Activated T-helper 1 cell treated with anti-CD3 and anti-CD28 coated beads, Interleukin-2, amount 50 U/mL, for 16 hours (primary cell): ENCODE measurements at places on chromosomes 1 and 21.

- DNase-seq: no peak
These were observed 414.0 kb upstream of the KAZN start for GRCh38 chr1:14184454-14184853.

DNA sequence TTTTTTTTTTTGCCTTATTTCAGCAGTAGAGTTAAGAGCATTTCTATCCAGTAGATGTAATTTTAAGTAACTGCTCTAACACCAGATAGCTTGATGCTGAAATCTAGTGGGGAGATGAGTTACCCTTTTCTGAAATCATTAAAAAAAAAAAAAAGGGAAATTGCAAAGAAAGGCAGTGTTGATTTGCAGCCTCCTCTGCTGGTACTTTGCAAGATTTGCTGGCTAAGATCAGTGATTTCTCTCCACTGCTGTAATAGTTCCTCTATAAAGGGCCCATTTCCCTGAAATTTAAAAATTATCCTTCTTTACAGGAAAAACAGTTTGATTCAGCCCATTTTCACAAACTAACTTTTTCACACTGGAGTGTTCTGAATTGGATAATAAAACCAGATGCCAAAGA, 120.6 kb downstream of the PTBP2 start:
- no peak for DNase-seq

GRCh38 chr1:4022715-4023114, 122.6 kb upstream of the C1orf174 start:
- DNase-seq: no peak

GRCh38 chr21:42081138-42081537, 10.0 kb downstream of the UMODL1 start:
- DNase-seq: no peak

DNA sequence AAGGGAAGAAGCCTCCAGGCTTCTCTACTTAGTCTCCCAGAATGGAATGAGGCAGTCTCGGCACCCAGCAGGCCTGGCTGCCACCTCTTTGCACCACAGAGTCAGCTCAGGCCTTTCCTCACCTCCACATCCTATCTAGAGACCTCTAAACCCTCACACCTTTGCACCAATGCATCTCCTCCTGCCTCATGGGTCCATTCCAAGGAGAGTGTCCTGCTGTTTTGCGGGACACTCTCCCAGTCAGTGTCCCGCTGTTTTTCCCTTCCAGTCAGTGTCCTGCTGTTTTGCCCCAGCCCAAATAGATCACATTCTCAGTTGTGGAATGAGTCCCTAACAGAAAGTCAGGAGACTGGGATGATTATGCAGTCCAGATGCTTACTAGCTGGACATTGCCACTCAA, 185.6 kb upstream of the CAMK1G start:
- no peak for DNase-seq

DNA sequence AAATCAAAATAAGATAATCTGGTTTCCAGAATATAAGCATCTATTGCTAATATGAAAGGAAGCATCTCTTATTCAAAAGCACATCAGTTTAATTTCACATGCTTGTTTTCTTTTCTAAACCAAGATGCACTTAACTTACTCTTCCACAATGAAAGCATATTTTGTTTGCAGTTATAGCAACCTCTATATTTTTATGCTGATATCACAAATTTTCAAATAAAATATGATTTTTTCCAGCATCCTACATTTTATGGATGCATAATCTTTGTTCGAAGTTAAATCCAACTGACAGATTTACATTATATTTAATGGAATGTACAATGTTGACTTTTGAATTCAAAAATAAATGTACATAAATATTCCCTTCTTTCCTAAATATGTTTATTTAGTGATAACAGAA, 978.3 kb upstream of the B3GALT2 start:
- DNase-seq: no peak

DNA sequence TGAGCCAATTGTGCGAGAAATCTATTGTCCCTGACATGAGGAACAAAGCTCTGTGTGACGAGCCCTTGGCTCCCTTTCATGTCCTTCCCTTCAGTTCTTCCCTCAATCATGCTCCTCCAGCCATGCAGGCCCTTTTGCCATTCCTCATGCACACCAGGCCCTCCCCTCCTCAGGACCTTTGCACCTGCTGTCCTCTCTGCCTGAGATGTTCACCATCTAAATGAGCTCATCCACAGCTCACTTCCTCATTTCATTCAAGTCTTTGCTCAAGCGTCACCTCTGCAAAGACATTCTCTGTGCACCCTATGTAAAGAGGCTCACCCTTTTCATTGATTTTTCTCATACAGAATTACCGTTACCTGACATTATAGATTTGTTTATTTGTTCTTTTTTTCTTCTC, 43.7 kb downstream of the C8B start:
- no peak for DNase-seq

DNA sequence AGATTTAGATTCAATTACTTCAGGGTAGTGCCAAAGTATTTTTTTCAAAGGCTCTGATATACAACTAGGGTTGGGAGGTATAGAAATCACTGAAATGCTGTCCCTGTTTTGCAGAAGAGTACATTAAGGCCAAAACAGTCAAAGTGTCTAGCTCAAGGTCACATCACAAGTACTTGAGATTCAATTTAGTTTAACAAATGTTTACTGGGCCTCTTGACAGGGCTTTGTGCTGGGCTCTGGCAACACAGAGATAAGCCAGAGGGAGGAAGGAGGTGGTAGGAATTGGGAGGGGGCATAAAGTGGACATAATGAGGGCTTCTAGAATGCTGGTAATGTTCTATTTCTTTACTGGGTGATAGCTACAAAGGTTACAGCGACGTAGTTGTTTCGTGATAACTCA, 2.3 kb upstream of the SLC9A1 start:
- no peak for DNase-seq

GRCh38 chr1:93190432-93190831, 9.9 kb downstream of the CCDC18 start:
- DNase-seq: no peak

DNA sequence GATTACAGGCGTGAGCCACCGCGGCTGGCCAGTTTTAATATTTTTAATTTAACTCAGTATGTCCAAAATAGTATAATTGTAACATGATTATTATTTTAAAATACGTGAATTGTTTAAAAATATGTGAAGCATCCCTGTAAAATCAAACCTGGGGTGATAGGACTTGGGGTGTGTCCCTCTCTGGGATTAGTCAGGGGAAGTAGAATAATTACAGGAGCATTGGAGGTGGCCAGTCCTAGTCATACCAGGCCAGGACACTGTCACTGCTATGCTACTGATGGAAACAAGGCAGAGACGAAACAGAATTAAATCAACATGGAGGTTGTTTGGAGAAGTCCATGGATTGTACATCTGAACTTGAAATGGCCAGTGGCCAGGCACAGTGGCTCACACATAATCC, 16.8 kb downstream of the SZRD1 start:
- DNase-seq: no peak

DNA sequence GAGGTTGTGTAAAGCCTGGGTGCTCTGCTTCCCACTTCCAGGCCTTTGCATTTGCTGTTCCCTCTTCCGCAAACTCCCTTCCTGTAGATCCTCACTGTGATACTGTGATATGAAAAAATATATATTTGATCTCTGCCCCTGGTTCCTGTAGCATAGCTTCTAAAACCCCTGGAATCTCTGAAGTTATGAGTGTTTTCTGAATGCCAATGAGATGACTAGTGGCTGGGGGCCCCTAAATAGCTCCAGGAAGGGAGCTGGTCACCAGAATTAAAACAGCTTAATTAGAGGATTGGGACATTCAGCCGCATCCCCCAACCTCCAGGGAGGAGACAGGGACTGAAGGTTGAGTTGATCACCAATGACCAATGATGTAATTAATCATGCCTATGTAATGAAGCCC, 21.9 kb downstream of the DUSP10 start:
- no peak for DNase-seq

GRCh38 chr1:220326578-220326977, 54.3 kb upstream of the RAB3GAP2 start:
- no peak for DNase-seq

- DNase-seq: no peak
These were observed 10.3 kb downstream of the CAP1 start for GRCh38 chr1:40050863-40051262.

DNA sequence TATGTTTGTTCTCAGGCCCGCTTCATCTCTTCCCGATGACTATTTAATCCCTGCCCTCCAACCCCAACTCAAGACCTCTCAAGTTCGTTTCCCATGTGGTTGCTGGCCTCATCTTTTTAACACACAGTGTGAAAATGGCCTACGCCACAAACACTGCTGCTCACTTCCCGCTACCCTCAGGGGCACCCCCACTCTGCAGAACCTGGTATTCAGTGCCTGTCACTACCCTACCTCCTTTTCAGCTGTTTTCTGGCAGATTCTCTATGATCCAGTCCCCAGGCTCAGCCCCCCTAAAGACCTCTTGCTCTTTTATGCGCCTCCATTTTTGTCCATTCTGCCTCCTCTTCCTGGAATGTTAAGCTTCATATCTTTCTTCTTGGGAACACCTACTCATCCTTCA, 152.6 kb upstream of the C1orf174 start:
- DNase-seq: no peak

GRCh38 chr1:226187019-226187322, 430 bp upstream of the ACBD3 start:
- DNase-seq: no peak

- no peak for DNase-seq
These were observed 20.9 kb downstream of the UQCRHL start for GRCh38 chr1:15786581-15786980.

GRCh38 chr1:244406337-244406736, 45.4 kb downstream of the ADSS2 start:
- no peak for DNase-seq

- DNase-seq: no peak
These were observed 436.4 kb downstream of the PLA2G4A start for GRCh38 chr1:187264995-187265602.

GRCh38 chr1:36829066-36829465, 205.2 kb downstream of the GRIK3 start:
- DNase-seq: no peak

- DNase-seq: no peak
These were observed 11.0 kb upstream of the DENND1B start for GRCh38 chr1:197786280-197786679.
